NCI-H2171 (cell line): ENCODE measurements at places on chromosomes 7 and 10.
A peak's percentile ranks its signal among the peaks of the same experiment; 100 is the strongest.

- peak; percentile 59 for DNase-seq
These were observed 3.5 kb downstream of the MKRN1 start for GRCh38 chr7:140475747-140476333.

GRCh38 chr7:155163696-155164095 lies 93.6 kb downstream of the HTR5A start:
- DNase-seq = no peak

DNA sequence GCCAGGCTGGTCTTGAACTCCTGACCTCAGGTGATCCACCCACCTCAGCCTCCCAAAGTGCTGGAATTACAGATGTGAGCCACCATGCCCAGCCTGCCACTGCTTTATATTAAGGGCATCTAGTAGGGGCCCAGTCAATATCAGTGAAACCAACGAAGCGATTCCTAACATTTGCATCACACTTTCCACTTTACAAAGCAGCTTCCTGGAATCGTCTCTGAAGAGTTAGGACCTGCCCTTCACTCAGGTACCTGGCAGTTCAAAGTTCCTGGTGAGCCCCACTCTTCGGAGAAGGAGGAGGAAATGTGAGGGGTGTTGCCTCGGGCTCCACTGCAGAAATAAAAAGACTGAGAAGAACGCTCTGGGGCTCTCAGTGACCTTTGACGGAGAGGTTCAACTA lies 31.1 kb upstream of the EZH2 start:
- no peak for DNase-seq

DNA sequence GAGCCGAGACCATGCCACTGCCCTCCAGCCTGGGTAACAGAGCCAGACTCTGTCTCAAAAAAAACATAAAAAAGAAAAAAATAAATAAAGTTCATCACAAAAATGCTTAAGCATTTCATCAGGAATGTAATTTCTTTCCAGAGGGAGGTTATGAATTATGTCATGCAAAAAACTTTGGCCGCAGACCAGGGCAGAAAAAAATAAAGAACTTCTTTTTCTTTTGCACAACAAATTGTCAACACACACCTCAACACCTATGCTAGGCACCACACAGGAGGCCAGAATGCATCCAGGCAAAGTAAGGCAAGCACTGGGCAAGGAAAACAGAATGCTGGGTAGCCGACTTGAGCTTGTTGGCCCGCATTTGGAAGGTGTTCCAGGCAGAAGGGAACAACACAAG lies 3.9 kb downstream of the C10orf62 start:
- DNase-seq = no peak

DNA sequence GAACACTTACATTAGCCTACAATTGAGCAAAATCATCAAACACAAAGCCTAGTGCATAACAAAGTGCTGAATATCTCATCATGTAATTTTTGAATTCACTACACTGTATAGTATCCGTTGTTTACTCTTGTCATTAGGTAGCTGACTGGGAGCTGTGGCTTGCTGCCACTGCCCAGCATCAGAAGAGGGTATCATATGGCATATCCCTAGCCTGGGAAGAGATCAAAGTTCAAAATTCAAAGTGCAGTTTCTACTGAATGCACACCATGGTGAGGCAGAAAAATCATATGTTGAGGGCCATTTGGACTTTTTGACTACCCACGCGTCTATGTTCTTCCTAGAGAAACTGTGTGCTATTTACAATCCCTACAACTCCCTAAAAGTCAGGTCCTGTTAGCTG lies 7.5 kb upstream of the ZC3HAV1 start:
- DNase-seq = no peak

DNA sequence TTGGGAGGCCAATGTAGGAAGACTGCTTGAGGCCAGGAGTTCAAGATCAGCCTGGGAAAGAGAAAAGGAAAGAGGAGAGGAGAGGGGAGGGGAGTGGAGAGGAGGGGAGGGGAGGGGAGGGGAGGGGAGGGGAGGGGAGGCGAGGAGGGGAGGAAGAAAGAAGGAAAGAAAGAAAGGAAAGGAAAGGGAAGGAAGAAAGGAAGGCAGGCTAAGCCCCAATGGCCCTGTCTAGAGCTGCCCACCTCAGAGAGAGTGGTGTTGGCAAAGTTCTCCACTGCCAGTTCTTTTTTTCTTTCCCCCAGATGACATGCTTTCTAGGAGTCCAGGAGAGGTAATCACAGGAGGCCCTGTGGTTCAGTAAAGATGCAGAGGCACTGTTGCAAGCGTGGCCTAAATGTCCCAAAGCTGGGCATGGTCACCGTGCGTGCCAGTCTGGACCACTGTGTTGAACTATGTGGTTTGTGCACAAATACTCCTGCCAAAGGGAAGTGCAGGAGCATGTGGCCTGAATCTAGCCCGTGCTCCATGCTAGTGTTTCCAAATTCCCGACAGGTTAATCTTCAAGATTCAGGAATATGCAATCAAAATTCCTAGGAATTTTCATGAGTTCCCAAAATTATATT lies 39.7 kb downstream of the ODAD2 start:
- DNase-seq = no peak

DNA sequence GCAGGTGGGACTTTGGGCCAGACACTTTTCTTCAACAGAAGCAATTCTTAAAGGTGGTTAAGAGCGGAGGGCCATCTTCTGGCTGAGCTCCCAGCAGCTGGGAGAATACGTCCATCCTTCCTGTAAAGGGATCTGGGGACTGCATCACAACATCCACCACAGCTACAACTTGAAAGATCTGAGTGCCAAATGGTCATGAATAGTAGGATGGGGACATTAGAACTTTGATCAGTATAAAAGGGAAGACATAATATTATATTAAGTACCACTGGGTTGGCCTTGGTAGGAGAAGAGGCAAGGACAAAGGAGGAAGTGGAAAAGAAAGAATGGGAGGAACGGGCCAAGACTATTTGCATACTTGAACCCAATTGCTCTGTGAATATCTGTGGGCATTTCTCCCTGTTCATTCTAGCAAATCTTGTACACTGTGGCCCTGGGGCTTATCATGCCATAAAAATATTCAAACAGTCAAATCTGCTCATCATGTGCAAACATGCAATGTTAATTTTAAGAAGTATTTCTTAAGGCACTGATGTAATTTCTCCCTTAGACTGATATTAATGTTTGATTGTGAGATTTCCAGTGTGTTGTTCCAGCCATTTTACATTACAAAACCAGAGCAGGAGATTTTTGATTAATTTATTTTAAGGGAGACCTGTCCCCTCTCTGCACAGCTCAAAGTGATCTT lies 65.5 kb upstream of the CREB5 start:
- no peak for DNase-seq
